Psoas muscle (tissue), 8 donors: ENCODE measurements at places on chromosomes 7 and 10.

DNA sequence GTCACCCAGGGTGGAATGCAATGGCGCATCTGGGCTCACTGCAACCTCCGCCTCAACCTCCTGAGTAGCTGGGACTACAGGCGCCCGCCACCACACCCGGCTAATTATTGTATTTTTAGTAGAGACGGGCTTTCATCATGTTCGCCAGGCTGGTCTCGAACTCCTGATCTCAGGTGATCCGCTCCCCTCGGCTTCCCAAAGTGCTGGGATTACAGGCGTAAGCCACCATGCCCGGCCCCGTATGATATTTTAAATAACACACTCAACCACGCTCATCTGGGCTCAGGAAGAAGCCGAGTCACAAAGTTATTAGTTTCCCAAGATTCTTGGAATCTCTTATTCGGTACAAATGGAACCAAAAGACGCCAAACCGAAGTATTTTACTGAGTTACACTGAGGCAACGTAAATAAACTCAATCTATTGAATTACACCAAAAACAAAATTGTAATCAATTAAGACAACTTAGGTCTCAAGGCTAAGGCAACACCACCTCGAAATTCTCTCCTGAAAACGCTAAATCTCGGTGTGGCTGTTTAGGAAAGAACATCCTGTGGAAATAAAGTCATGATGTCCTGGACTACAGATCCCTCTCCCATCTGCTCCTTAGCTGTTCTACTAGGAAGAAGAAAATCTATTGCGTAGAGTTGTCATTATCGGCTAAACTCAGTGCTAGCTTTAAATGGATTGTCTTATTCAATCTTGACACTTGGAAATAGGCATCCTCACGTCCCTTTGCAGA is 910 bp downstream of the ARHGAP19 start:
- DNase-seq, result no peak

DNA sequence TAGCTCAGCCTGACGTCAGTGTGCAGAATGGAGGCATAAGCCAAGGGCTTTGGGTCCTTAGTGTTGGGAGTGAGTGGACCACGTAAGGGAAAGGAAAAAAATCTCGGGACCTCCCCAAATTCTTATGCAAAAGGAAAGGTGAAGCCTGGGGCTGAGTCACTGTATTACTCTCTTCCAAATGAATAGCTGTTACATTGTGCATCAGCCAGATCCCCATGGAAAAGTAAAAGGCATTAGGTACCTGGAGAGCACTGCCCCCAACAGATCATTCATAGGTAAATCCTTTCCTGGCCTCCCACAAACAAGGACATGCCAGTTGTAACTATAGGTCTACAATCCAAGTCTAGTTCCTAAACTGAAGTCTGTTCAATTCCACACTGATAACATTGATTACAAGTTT is 170.5 kb downstream of the C1GALT1 start:
- no peak for DNase-seq

DNA sequence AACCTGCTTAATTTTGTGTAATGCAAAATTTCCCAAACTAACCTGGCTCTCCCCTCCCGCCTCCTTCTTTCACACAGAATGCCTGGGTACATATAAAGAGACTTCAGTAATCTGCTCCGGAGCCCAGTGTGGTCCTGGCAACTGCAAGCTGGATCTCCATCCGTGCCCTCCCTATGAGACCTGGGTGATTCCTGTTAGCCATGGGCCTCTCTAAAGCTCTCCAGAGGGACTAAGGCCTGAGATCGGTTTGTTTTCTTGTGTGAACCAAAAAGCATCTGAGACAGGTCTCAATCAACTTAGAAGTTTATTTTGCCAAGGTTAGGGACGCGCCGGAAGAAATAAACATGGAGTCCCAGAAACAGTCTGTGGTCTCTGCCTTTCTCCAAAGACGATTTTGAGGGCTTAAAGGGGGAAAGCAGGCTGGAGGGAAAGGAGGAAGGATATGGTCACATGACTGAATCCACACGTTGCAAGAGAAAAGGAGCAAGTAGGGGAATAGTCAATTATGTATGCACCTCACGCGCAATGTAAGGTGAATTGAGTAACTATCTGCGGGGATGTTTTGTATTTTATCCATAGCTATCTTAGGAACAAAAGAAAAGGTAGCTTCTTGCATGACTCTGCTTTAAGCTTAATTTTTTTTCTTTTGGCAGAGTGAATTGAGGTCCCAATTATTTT is 46.2 kb upstream of the CCDC3 start:
- DNase-seq, result no peak

DNA sequence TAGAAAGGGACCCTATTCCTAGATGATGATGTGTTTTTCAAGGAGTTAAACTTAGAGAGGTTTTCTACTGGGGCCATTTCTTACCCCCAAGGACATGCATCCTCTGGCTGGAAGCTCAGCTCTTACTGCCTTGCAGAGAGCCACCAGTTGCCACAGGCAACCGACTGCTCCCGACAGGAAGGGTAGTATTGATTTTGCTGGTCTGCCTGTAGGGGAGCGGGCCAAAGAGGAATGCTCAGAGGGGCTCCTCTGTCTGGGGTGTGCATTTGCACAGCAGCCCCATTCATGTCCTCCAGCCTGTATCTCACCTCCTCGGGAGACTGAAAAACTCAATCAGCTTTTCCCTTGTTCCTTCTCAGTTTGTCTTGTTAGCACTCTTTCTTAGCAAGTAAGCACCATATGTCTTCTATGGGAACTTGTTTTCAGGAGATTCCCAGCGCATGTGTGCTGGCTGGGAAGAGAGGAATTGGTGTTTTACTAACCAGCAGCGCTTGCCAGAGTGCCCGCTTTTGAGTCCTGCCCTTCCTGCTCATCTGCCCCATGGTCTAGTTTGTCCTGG is 739.0 kb upstream of the GALNT17 start:
- DNase-seq, result no peak

DNA sequence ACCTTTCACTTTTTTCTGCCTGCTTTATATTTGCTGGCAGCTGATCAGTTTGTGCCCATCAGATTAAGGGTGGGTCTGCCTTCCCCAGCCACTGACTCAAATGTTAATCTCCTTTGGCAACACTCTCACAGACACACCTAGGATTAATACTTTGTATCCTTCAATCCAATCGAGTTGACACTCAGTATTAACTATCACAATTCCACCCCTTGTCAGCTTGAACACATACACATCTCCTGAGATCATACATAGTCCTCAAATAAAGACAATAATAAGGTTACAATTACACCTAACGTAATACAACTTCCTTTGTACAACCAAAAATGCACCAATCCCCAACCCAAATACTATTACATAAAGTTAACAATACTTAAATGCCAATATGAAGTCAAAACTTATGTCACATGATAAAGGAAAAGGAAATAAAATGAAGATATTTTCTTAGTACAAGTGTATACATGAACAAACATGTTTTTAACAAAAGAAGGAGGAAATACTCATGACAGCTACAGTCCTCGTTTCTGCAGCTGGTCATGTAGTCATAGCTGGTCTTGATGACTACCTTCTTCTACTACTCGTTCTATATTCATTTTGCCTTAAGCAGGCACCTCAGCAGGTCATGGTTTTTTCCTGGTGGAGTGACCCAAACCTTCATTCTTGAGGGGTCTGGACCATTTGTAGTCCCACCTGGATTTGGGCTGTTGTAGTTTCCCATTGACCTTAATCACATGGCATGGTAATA is 96.7 kb upstream of the CABCOCO1 start:
- no peak for DNase-seq
